CD4-positive, alpha-beta T cell treated with Interleukin-10 for 1 hour (primary cell): ENCODE measurements at places on chromosomes 5 and 9.

DNA sequence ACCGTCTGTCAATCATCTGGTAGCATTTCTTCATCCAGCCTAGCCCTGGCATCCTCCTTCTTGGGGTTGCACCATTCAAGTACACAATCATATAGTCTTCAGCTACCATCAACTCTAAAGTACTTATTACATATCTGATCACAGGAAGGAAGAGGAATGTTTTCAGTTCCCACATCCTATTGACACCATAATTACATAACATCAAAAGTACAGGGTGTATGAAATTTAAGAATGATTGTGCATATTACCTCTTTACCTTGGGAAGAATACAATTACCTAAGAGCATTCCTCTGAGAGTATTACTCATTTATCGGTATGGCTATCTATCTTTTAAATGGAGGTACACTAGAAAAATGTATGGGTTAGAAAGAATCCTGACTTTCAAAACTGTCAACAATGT lies 126.8 kb upstream of the PCA3 start:
- DNase-seq = no peak

DNA sequence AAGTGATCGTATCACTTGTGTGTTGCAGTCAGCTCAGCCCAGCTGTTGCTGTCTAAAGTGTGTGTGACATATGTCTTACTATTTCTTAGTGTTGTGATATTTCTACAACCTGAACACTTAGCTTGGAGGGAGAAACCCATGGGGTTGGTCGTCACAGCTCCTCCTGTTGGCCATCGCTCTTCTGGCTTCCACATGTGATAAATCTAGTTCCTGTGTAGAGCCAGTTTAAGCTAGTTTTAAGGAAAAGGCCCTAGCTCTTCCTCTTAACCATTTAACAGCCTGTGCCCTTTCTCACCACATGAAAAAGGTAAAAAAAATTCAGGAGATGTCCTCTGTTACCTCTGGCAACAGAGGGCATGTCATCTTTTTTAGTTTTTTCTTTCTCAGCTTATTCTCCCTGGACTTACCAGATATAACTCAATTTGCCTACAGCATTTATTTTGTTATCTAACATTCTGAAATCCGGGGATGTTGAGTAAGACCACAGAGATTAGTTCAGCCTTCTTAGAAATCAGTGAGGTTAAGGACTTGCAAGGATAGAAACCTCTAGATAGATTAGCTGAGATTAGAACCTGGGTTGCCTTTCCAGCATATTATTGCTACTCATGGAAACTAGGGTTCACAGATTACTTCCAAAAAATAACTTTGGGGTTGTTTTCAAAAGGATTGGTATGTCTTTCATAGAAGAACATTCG lies 100.4 kb downstream of the GAPVD1 start:
- DNase-seq = peak; percentile 4

- DNase-seq = no peak
These were observed 105.4 kb downstream of the DCP2 start for GRCh38 chr5:113081881-113082546.

GRCh38 chr9:136137321-136138265 lies 18.9 kb upstream of the TMEM250 start:
- no peak for DNase-seq

DNA sequence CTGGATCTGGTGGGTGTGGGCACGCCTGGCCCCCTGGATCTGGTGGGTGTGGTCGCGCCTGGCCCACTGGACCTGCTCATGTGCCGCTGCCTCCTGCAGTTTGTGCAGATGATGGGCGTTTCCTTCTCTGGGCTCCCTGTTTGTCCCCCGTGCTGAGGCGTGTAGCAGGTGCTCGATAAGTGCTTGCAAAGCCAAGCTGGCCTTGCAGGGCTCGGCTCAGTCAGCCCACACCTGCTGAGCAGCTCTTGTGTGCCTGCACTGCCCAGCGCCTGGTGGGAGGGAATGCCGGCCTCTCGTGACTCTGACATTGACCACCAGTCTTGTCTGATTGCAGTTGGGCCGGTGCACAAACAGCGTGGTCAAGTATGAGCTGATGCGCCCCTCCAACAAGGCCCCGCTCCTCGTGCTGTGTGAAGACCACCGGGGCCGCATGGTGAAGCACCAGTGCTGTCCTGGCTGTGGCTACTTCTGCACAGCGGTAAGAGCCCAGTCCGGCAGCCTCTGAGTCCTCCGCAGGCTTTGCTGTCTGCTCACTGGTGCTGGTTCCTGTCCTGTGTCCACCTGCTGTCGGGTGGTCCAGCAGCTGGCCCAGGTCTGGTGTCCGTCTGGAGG lies 102.7 kb upstream of the CACNA1B start:
- DNase-seq = no peak

DNA sequence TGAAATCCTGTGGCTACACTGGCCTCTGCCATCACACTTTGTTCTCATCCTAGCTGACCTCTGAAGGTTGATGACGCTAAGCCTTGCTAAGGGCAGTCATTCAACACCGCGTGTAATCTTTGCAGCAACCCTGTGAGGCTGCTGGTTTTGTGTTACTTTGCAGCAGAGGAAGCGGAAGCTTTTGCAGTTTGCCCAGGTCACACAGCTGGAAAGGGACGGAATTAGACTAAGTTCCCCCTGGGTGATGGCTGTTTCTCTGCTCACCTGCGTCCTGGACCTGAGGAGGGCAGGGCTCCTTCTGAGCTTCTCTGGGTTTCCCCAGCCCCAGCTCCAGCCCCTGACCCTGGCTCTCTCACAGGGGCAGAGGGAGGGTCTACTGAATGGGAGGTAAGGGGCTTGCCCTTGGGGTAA lies 7.3 kb upstream of the SLC25A51 start:
- no peak for DNase-seq

GRCh38 chr9:99265691-99266090 lies 43.6 kb downstream of the SEC61B start:
- DNase-seq = no peak

- no peak for DNase-seq
These were observed 260.3 kb downstream of the NDUFS4 start for GRCh38 chr5:53820802-53821171.

- no peak for DNase-seq
These were observed 726.1 kb downstream of the BRINP1 start for GRCh38 chr9:118643118-118643517.

DNA sequence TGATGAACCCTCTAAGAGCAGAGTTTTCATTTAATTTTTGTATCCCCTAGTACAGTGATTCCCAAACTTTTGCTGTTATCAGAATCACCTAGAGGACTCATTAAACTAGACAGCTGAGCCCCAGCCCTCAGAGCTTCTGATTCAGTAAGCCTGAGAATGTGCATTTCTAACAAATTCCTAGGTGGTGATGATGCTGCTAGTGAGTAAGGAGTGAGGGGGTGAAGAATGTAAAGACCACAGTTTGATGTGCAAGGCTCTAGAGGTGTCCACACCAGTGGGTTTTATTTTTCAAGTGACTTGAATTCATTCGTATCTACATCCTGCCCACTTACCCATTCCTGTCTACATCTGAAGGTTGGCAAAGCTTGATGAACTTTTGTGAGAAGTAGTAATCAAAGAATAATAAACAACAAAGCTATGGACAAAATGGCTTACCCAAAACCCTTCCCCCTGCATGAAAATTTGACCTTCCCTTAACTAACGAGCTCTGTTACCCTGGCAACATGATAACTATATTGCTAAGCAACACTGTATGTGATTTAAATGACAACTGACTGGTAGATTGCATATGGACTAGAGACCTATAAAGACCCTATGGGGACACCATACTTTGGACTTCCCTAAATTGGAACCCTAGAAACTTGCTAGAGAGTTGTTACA lies 35.2 kb downstream of the DTWD2 start:
- no peak for DNase-seq
